ENCODE measurements at places on chromosomes 12 and 14. TPM values are rescaled to one million over a fixed set of nuclear protein-coding genes. Genes with fewer than 3 reads are reported as not detected.

The MDM1 gene
- 5.8 TPM for total RNA-seq

The AMIGO2 gene
- 3.7 TPM for total RNA-seq

The FGF23 gene
- not detected for total RNA-seq

The ZFYVE1 gene
- 11.3 TPM for total RNA-seq

The ERBB3 gene
- total RNA-seq: 21.1 TPM

The TSPAN11 gene
- under 0.01 TPM for total RNA-seq

The KRT86 gene
- 0.26 TPM for total RNA-seq

The GPRC5D gene
- not detected for total RNA-seq

The NFKBIA gene
- total RNA-seq: 73.7 TPM

The OASL gene
- 0.79 TPM for total RNA-seq

The VASH1 gene
- not detected for total RNA-seq

The GPR65 gene
- total RNA-seq: not detected

The BDKRB1 gene
- 1.0 TPM for total RNA-seq

The CPNE6 gene
- total RNA-seq: not detected

The RPS6KL1 gene
- total RNA-seq: 6.1 TPM

The USP44 gene
- 0.13 TPM for total RNA-seq

The KRT72 gene
- total RNA-seq: not detected

The DNAJC22 gene
- 0.26 TPM for total RNA-seq

The TAS2R46 gene
- 0.90 TPM for total RNA-seq

The APPL2 gene
- 21.4 TPM for total RNA-seq

The KCNC2 gene
- total RNA-seq: not detected

The ZDHHC22 gene
- total RNA-seq: not detected

The ADGRD1 gene
- not detected for total RNA-seq

The OR4L1 gene
- not detected for total RNA-seq

The TAS2R19 gene
- 3.9 TPM for total RNA-seq

The LRP1-AS gene
- not detected for total RNA-seq

The SDSL gene
- total RNA-seq: 4.7 TPM

The OAS1 gene
- 4.9 TPM for total RNA-seq

The PRKD1 gene
- total RNA-seq: 1.0 TPM

The LRRC43 gene
- total RNA-seq: under 0.01 TPM

The RBP5 gene
- not detected for total RNA-seq

The CCDC175 gene
- not detected for total RNA-seq

The EIF2S1 gene
- total RNA-seq: 356 TPM

The RFLNA gene
- not detected for total RNA-seq

The ARMH4 gene
- under 0.01 TPM for total RNA-seq

The CLEC6A gene
- under 0.01 TPM for total RNA-seq

The NFE2 gene
- not detected for total RNA-seq

The NUP37 gene
- 19.2 TPM for total RNA-seq

The HOXC13 gene
- not detected for total RNA-seq

The LTBP2 gene
- 6.6 TPM for total RNA-seq

The SELPLG gene
- total RNA-seq: 0.13 TPM

The BCL7A gene
- total RNA-seq: 17.1 TPM

The SAMD15 gene
- total RNA-seq: under 0.01 TPM

The MSI1 gene
- not detected for total RNA-seq

The PSMC6 gene
- 90.8 TPM for total RNA-seq

The SYCP3 gene
- under 0.01 TPM for total RNA-seq

The BMAL2 gene
- total RNA-seq: 102 TPM

The GTF2H3 gene
- total RNA-seq: 38.7 TPM

The EXOC3L4 gene
- 0.26 TPM for total RNA-seq

The PLEKHD1 gene
- 0.26 TPM for total RNA-seq

All from bronchial epithelial cell (primary cell).